ENCODE measurements at places on chromosomes 4 and X.
A peak's percentile ranks its signal among the peaks of the same experiment; 100 is the strongest.

DNA sequence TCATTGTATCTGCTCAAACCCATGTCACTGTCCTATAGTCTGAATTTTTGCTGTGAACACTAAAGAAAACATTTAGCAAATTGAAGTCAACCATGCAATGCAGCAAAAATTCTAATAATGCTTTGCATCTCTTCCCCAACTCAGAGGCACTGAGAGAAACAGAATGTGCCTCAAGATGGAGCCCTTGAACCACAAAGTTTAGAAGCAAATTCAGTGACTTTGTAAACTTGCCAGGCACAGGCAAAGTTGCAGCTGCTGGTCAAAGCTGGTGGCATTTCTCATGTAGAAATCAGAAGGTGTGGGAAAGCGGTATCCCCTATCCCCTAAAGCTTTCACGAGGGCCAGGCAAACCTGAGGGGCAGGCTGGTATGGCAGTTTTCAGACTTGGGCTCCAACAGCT, 121.7 kb upstream of the DIPK2B start:
- DNase-seq, result peak; percentile 6

DNA sequence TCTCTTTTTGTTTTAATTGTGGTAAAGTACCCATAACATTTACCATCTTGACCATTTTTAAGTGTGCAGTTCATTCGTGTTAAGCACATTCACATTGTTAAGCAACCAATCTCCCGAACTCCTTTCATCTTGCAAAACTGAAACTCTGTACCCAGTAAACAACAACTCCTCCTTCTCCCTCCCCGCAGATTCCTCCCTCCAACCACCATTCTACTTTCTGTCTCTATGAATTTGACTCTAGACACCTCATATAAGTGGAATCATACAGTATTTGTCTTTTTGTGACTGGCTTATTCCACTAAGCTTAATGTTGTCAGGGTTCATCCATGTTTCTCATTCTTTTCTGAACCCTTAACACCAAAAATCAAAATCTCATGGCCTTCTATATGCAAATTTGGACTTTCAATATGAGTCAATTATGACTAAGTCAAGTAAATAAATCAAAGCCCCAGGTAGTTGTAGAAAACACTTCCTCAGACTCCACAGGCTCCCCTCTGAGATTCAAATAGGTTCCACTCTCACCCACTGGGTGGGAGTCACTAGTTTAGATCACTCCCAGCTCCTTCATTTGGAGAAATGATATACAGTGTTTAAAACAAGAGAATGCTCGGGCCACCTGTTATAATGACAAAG, 9.8 kb upstream of the RTL5 start:
- peak; percentile 4 for DNase-seq

DNA sequence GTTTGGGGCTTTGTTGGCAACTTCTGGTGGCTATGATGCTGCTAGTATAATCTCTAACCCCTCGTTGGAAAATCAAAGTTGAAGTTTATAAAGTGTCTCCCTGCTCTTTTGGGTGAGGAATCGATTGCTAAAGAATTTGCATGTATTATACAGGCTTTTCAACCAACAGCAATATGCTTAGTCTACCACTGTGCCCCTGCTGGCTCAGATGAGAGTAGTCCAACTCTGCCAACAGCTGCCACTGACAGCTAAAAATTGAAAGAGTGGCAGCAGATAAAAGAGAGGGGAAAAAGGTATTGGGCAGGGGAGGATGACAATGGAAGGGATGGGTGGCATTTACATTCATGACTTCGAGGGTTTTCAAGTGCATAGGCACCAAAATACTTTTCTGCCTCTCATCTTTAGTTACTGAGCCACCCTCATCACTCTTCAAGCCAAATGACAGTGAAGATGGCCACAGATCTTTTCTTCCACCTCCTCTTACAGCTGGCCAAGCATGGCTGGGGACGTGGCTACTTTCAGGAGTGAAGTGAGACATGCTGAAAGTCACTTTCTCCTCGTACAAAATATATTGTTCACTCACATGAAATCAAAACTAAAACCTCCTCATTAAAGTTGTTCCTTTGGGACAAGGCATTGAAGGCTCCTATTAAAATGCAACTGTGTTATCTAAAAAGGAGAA, 2.7 kb upstream of the GRIA3 start:
- DNase-seq, result no peak

GRCh38 chr4:33187035-33187434, 2466.9 kb downstream of the PCDH7 start:
- no peak for DNase-seq

GRCh38 chr4:20393486-20394100, 141.9 kb downstream of the SLIT2 start:
- DNase-seq, result no peak

DNA sequence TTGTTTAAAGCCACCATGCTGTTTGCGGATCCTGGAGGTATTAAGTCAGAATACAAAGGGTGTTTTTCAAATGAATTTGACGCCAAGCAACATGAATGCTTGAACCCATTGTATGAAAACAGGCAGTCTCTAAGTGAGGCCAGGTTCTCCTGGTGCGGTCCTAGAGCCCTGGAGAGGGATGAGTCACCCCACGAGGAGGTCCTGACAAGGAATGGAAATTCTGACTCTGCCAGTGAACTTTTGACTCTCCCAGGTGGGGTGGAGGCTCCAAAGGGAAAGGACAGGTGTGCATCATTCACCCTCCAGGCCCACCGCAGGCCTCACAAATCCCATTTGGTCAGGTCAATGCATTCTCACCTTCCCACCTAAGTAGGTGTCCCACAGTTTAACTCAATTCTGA, 1.5 kb downstream of the TRIM2 start:
- peak; percentile 14 for DNase-seq

Data from CD4-positive, alpha-beta T cell treated with Interleukin-2 at 100 ng/mL for 4 hours (primary cell).